ENCODE measurements at places on chromosomes 7 and 10.

DNA sequence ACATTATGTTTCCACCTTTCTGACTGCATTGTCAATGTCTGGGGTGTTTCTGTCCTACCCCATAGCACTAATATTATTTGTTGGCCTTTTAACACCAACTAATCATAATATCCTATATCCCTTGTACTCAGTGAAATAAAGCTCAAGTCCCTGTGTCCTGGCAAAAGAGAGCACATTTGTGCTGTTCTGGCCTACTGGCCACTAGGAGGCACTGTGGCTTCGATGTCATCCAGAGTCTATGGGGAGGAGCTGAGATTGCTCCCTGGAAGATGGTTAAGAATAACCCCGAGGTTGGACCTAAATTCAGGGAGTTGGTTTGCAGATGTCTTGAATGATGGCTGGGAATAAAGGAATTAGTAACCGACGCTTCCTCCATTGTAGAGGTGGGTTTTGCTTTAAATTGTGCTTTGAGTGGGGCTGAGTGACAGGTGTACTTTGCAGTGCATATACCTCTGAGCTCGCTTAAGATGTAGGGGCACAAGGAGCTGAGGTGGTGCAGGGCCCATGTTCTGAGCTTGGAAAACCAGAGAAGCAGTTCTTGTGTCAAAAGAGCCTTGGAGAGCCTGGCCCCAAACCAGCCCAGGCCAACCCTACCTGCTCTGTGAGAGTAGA is 191.2 kb upstream of the PRSS1 start:
- no peak for ATAC-seq

GRCh38 chr7:157668884-157669767 is 332.3 kb downstream of the DNAJB6 start:
- no peak for ATAC-seq

- ATAC-seq, result no peak
These were observed 1040.2 kb upstream of the SORCS1 start for GRCh38 chr10:108204528-108205305.

- ATAC-seq, result no peak
These were observed 69.7 kb upstream of the TNS3 start for GRCh38 chr7:47651355-47652317.

GRCh38 chr10:260819-261429 is 125.7 kb downstream of the ZMYND11 start:
- peak; percentile 69 for ATAC-seq
